ENCODE measurements at places on chromosomes 4 and X.

GRCh38 chr4:3248811-3249661 is at the start of gene MSANTD1:
Gene MSANTD1, plus strand, starts transcription at chr4:3249159. Its CDS starts 64 bp downstream, at chr4:3249223.
- no peak for DNase-seq

DNA sequence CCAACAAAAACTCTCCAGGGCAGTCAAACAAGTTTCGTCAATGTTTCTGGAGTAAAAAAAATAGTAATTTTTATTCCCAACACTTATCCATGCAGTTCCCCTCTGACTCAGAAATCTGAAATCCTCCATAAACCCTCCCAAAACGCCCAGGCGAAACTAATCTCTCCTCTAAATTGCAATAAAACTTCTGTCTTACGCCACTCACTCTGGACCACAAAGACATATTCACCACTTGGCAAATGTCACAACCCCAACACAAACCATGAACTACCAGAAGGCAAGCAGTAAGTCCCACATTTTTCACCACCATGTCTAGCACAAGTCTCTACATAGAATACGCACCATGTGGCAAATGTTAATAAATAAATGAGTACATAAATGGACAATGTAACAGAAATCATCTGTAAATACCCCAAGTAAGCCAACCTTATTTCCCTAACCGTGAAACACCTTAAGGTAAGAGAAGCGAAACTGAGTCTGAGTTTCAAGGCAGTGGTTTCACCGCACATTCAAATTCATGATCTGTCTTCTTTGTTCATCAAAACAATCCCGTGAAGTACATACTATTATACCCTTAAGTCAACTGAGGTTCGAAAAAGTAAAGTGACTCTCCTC is 1.6 kb downstream of the PAPSS1 start:
- no peak for DNase-seq

- no peak for DNase-seq
Observed at GRCh38 chr4:8346838-8347605, 77.5 kb downstream of the HTRA3 start.

- no peak for DNase-seq
Observed at GRCh38 chr4:125316791-125317524, 2.2 kb downstream of the FAT4 start.

GRCh38 chr4:532588-533317 is 33.7 kb downstream of the PIGG start:
- no peak for DNase-seq

DNA sequence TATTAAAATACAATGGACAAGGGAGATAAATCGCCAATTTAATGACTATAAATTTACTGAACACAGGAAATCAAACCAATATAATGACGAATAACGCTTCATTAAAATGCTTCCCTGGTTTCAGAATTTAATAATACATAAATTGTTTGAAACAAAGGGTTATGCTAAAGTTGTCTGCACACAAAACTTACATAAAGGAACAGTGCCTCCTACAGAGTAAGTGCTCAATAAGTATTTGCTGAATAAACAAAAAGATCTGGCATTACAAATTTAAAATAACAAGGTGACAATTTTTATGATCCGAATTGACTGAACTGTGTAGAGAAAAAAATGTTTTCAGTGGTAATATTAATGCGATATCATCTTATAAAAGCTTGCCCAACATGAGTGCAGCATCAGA is 69.6 kb downstream of the NOCT start:
- DNase-seq = no peak

GRCh38 chrX:10519278-10519677 is 101.1 kb downstream of the MID1 start:
- DNase-seq = no peak
